Stimulated activated CD4-positive, alpha-beta T cell treated with anti-CD3 and anti-CD28 coated beads, Interleukin-1b, Interleukin-23, amount 100 ng/mL, for 24 hours (primary cell): ENCODE measurements at places on chromosomes 1 and 21.

GRCh38 chr1:160637821-160638539 is 8.9 kb downstream of the SLAMF1 start:
- no peak for DNase-seq

- DNase-seq: no peak
These were observed 14.2 kb downstream of the WASF2 start for GRCh38 chr1:27475720-27476119.

GRCh38 chr1:101044749-101045148 is 19.2 kb upstream of the DPH5 start:
- DNase-seq: no peak

DNA sequence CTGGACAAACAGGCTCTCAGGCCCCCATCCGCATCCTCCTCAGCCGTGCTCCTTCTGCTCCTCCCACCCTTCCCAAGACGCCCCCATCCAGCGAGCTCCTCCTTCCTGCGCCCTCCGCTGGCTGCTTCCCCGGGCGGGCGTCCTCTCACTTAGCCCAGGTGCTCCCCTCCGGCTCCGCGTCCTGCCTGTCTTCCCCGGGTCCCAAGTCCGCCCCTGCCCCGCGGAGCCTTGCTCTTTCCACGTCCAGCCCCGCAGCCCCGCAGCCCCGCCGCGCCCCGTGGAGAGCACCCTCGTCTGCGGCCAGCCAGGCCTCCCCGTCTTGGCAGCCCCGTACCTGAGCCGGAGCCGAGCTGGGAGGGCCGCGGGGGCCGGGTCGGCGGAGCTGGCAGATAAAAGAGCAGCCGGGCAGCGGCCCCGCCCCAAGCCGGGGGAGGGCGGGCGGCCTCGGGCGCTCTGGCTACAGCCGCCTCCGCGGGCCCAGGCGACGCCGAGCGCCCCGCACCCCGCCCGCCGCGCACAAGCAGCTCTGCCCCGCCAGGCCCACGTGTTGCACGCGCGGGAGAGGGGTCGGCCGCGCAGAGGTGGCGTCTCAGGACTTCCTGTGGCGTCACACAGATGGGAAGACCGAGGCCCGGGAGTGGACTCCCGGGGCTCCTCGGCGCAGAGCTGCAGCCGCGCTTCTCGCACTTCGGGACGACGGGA is at the start of gene PAQR7:
Gene PAQR7, minus strand, starts transcription at position 555 of the 702 bp plus-strand sequence. CDS start 11,869 bp downstream, outside the sequence.
- DNase-seq: peak; percentile 16

- DNase-seq: no peak
These were observed 19.8 kb downstream of the ADGRB2 start for GRCh38 chr1:31744165-31744888.

- DNase-seq: no peak
These were observed 52.4 kb upstream of the GJA5 start for GRCh38 chr1:147812799-147813198.

DNA sequence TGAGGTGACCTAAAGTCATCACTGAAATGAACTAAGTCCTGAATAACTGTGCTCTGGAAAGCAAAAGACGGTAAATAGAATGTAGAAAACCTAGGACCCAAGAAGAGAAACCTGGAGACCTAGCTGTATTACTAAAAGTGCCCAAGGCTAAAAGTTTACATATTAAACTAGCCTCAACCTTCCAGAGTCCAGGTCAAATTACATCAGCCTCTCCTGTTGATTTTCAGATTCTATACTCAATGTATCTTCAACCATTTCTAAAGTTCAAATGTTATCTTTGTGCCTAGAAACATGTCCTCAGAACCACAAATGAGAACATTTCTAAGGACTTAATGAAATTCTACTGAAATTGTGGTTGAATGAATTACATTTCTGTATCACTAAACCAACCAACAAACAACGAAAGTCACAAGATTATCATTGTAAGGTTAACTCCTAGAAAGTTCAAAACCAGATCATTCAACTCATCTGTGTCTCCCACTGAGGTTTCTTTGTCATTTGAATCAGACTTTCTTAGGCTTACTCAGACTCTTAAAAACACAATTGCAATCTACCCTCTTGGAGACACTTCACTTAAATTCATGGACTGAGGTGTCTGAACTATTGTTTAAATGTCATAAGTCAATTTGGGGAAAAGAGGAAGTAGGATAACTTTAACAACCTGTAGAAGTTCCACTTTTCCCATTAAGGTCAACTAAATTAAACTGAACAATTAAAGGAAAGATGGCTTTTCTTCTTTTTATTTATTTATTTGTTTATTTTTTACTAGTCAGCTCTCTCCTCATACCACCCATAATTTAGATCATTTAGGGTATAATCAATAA is 207.7 kb downstream of the BARHL2 start:
- DNase-seq: no peak

DNA sequence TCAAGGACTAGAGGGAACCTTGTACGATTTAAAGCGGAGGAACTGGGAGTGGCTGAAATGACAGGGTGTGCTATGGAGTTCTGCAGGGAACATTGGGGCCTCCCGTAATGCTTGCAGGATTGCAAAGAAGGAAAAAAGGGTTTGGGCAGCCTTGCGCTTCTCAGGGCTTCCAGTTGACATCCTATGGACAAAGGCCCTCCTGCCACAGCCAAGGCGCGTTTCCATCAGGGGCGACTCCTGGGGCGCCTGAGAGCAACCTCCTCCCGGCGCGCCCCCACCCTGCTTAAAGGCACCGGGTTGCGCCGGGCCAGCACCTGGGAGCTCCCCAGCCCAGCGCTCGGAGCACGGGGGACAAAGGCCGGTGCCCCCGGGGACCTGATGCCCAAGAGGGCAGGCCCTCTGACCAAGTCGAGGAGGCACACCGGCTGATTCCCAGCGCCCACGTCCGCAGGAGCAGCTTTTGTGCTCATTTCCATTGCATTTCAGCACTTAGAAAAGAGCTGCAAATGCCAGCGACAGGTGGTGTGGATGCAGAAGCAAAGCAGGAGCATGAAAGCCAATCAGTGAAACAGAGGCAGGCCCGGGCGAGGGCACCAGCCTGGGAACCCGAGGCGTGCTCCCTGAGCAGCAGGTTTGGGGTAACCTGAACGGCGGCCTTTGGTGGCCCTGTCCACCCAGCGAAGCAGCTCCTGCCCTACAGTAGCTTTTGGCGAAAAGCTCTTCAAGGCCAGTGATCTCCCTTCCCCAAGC is 17.6 kb upstream of the RNF187 start:
- DNase-seq: no peak

- DNase-seq: no peak
These were observed 1503.0 kb downstream of the KCNT2 start for GRCh38 chr1:195105281-195105680.

GRCh38 chr1:15501208-15502032 is 22.6 kb downstream of the CASP9 start:
- DNase-seq: peak; percentile 27

- DNase-seq: no peak
These were observed 11.5 kb upstream of the SRP9 start for GRCh38 chr1:225765982-225766674.

DNA sequence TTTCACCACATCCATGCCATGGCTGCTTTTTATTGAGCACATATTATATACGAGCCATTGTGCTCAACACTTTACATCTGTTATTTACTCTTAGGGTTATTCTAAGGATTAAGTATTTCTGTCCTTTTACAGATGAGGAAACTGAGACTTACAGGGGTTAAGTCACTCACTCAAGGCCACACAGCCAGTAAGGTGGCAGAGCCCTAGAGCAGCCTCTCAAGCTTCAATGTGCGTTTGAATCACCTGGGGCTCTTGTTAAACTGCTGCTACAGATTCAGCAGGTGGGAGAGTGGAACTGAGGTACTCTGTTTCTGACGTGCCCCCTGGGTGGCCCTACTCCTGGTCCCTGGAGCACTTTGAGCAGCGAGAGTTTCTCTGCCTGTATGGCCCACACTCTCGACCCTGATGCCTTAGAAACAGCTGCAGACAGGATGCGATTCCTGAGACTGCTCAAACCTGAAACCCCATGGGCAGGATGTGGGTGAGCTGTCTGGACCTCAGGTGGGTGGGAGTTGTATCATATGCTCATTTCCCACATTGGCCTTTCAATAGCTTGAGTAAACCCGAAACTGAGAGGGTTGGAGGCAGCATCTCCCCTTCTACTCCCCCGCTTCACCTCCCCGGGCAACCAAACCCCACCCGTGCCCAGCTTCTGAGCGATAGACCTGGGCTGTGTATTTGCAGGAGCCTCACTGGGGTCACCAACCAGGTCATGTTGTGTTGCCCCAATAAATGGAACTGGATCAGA is 59.3 kb downstream of the MAN1C1 start:
- peak; percentile 42 for DNase-seq

DNA sequence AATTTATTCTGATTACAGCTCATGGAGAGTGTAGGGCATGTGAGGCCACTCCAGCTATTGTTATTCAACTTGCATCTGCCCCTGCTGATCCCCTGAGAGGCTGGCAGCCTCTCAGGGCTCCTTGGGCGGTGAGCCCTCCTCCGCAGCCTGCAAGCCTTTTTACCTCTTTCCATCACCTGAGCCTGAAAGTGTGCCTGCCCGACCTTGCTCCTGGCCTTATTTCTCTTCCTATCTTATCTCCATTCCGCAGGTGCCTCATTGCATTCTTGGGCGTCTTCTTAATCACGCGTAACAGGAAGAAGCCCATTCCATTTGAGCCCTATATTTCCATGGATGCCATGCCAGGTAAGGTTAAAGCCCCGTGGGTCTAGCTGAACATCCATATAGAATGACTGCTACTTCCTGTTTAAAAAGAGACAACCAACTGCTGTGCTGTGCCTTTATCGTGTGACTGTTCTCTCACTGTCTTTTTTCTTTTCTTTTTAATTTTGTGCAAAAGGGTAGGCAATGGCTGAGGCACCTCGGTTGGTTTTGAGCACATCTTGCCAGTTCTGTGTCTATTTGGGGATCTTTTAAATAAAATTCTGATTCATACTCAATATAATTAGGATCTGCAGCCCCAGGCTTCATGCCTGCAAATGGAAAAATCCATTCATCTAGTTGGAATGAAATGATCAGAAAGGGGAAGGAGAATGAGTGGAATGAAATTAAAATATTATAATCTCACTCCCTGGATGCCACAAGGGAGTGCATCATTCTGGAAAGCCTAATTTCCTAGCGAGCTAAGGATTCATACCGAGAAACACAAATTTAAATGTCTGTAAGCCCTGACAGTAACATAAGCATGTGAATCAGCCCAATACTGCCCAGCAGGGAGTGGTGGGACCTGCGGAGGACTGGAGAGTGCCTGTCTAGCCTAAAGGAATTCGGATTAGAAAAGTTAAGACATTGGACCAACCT is 38.6 kb upstream of the RCAN3 start:
- DNase-seq: no peak

- no peak for DNase-seq
These were observed 53.5 kb upstream of the TARBP1 start for GRCh38 chr1:234532503-234532922.

- no peak for DNase-seq
These were observed 59.1 kb downstream of the FAAP20 start for GRCh38 chr1:2135441-2135841.

- DNase-seq: no peak
These were observed 104.2 kb upstream of the DMRTA2 start for GRCh38 chr1:50527249-50527986.

DNA sequence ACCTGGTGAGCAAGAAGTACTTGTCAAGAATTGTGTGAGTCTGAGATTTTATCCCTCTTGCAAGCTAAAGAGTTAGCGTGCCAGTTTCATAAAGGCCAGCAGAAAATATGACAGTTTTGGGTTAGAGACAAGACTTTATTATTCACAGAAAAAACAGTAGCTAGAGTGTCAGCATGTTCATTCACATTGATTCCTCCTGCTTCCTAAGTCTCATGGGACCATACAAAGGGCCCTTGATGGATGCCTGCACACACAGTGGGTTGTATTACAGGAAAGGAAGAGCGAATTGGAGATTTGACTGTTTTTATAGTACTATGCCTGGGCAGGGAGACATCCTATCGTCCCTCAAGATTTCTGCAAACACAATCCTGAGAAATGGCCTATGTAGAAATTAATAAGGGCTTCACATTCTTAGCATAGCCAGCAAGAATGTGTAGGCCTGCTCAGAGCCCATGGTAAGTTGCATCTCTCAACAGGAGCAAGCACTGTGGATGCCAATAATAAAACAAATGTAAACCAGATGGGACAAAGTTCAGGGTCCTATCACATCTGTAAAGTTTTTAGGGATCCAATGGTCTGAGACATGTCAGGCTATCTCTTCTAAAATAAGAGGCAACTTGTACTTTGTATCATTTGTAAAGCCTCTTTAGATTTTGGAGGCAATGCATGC is 4.0 kb upstream of the ASPM start:
- DNase-seq: no peak

GRCh38 chr1:210531475-210532222 is 202.9 kb downstream of the HHAT start:
- no peak for DNase-seq

DNA sequence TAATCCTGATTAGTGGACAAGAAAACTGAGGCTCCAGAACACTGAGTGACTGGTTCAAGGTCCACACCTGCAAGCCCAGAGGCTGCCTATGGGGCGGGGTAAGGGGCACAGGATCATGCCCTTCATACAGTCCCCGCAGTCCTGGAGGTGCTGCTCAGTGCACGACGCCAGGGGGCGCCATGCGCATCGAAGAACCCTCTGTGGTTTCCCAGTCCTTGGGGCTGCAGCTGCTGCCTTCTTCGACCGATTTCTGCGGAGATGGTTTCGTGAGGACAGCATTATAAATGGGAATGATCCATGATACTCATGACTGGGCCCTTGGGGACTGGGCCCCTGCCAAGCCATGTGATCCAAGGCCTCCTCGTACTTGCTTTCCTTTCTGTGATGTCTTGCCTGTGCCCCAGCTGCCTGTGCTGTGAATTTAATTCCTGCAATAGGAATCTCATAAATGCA is 37.1 kb upstream of the ARHGEF10L start:
- DNase-seq: peak; percentile 4

DNA sequence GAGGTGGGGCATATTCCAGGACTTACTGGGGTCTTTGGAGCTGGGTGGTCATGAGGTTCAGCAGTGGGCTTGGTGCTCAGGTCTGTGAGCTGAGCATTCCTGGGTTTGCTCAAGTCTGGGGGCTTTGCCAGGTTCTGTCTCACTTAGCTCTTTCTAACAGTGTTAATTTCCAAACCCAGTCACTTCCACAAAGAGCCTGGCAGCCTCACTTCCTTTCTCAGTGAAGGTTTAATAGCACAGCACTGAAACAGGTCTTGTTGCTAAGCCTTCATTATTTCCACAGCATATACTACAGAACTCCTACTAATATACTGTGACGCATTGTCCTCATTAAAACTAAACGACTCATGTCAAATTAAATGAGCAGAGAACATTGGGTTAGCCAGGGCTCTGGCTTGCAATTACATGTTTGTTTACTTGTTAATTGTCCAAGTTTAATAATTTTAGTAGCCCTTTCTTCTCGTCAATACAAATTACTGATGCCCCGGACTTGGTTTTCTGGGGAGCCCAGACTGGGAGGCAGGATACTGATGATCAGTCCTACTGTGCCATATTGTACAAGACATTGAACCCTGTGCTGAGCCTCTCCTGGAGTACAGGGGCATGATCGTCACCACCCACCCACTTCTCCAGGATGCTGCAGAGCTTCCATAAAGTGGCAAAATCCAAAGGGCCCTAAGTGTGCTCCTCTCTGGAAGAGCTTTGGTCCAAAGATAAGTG is 170.7 kb downstream of the IER5 start:
- DNase-seq: no peak
